ENCODE measurements at places on chromosomes 3 and 15.
A peak's percentile ranks its signal among the peaks of the same experiment; 100 is the strongest.

- DNase-seq, result no peak
These were observed 126.8 kb upstream of the PFN2 start for GRCh38 chr3:150097588-150097890.

DNA sequence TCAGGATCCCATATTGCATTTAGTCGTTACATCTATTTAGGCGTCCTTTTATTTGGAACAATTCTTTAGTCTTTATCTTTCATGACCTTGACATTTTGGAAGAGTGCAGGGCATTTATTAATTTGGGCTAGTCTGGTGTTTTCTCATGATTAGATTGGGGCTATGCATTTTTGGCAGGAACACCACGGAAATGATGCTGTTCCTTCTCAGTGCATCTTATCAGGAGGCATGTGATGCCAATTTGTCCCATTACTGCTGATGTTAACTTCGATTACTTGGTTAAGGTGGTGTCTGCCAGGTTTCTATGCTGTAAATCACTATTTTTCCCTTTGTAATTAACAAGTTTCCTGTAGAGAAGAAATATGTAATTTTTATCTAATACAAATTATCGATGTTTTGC lies 18.1 kb upstream of the VWA5B2 start:
- no peak for DNase-seq

DNA sequence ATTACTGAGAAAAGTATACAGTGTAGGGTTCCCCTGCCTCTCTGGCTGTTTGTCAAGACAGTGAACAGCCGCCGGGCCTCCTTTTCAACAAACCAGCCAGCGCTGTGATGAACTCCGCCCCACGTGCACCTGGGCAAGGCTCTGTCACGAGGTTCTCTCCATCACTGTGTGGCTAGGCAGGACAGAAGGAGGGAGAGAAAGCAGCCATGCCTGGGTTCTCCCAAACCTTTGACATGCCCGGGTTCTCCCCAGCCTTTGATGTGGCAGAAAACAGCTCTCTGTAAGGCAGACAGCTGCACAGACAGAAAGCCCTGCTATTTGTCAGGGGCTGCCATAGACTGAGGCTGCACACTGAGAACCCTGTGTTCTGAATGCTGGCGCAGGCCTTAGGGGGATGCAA lies 101.4 kb upstream of the TRPM1 start:
- no peak for DNase-seq

DNA sequence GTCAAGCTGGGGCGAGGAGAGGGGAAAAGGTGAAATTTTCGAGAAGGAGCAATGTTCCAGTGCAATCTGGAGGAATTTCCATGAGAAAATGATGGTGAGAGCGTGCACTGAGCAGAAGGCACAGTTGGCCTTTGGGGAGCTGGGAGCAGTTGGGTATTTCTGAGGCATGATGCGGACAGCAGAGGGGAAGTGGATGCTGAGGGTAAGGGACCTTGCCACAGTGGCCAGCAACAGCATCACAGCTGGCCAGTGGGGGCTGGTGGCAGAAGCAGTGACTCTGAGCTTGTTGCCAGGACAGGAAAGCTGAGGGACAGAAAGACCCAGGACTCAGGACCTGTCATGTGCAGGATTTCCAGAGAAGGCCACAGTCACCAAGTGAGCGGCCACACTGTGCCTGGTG lies 98.9 kb downstream of the LSM3 start:
- DNase-seq, result no peak

GRCh38 chr3:18635215-18635614 lies 210.1 kb upstream of the SATB1 start:
- no peak for DNase-seq

GRCh38 chr15:68315035-68315434 lies 37.5 kb downstream of the FEM1B start:
- no peak for DNase-seq

DNA sequence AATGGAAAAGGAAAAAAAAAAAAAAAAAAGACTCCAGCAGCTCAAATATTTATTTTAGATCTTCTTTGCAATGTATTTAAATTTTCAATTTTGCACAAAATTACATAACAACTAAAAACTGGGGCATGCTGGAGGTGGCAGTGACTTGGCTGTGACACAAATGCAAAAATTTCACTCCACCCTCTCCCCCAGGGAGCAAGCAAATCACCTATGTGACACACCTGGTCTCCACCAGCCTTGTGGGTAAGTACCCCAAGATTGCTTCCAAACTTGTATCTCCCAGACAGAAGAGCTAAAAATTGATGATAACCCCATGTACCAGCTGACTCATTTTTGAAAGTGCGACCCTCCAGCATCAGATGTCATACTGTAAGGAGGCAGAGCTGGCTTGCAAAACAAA lies 32.0 kb downstream of the UBE3A start:
- no peak for DNase-seq

DNA sequence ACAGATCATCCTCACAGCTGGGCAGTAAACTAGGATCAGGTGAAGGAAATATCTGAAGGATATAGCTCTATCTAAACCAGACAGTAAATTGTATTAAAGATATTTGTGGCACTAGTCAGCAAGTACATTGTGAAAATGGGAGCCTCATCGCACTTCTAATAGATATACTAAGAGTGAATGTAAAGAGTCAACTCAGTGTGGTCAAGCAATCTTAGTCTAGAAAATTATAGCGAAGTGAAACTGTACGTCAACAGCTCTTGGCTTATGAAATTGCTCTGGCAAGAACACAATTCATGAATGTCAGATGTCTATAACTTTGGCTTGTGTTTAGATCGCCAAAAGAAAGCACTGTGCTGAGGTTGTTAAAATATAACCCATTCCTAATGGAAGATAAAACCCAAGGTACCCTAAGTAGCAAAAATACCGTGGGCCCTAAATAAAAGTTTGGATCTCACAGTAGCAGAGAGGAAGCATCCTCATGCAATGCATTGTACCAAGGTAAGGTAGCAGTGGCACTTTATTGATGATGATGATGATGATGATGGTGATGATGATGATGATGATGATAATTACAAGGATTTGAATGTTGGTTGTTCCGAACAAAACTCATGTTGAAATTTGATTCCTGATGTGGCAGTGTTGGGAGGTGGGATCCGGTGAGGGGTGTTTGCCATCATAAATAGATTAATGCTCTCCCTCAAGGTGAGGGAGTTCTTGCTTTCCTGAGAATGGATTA lies 228.5 kb downstream of the UNC13C start:
- DNase-seq, result no peak

DNA sequence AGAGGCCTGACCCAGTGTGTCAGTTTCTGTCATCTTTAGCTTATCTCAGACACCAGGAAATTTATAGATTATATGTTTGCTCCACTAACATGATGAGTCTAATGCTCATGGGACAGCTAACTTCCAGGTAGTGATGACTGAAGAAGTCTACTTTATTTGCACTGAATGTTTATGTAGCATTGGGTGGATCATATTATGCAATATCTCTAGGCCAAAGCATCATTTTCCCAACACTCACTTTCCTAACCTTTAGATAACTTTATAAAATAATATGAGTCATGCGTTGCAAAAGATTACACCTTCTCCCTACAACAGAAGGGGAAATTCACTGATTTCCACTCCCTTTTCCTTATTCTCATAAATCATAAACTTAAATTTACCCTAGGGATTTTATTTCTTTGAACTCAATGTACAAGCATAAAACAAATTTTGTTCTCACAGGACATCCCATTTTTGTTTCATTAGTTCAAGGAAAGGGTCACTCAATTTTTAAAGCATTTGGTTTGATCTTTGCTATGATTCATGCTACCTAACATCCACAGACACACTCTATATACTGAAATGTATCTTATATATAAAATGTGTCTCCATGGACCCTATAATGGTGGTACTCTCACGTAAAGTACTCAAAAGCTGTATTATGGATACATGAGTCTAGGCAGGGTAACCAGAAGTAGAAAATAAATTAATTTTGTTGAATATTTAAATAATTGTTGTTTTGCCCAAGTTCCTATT lies 225.2 kb downstream of the WDR72 start:
- no peak for DNase-seq

GRCh38 chr15:77251662-77252061 lies 168.2 kb downstream of the PEAK1 start:
- no peak for DNase-seq

DNA sequence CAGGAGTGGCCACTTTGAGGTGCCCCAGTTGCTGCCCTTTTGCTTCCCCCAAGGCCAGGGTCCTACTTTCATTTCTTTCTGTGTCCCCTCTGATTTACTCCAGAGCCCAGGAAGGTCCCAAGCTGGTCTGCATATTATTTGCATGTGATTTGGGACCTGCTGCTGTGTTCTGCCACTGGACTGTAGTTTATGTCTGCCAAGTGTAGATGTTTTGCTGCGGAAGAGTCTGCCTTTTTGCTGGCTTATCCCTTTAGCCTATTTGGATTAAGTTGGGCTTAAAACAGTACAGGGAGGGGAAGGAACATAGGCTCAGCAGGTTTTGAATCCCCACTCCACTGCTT lies 21.4 kb downstream of the NOX5 start:
- DNase-seq, result no peak

- DNase-seq, result no peak
These were observed 97.2 kb upstream of the TSPAN3 start for GRCh38 chr15:77168141-77168540.

GRCh38 chr3:137008976-137009375 lies 51.2 kb downstream of the IL20RB start:
- DNase-seq, result no peak

- no peak for DNase-seq
These were observed 19.2 kb downstream of the RAD51 start for GRCh38 chr15:40714144-40714543.

DNA sequence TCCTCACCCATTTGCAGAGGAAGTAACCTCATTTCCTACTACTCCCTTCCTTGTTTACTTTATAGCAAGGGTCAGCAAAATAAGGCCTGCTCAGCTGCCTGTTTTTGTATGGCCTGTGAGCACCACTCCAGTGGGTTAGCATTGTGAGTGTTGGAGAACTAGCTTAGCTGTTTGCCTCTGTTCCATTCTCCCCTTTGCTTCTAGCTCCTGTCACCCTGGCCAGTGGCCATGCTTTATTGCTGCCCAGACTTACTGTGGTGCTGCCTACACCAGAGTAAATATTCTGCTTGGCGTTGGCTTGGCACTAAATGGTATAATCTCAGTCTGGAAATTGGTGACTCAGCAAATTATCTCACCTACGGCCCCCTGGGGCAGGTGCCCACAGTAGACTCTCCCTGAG lies 8.8 kb downstream of the PDCD6IP start:
- DNase-seq, result no peak

GRCh38 chr3:119362010-119362409 lies 67.8 kb downstream of the ARHGAP31 start:
- no peak for DNase-seq

DNA sequence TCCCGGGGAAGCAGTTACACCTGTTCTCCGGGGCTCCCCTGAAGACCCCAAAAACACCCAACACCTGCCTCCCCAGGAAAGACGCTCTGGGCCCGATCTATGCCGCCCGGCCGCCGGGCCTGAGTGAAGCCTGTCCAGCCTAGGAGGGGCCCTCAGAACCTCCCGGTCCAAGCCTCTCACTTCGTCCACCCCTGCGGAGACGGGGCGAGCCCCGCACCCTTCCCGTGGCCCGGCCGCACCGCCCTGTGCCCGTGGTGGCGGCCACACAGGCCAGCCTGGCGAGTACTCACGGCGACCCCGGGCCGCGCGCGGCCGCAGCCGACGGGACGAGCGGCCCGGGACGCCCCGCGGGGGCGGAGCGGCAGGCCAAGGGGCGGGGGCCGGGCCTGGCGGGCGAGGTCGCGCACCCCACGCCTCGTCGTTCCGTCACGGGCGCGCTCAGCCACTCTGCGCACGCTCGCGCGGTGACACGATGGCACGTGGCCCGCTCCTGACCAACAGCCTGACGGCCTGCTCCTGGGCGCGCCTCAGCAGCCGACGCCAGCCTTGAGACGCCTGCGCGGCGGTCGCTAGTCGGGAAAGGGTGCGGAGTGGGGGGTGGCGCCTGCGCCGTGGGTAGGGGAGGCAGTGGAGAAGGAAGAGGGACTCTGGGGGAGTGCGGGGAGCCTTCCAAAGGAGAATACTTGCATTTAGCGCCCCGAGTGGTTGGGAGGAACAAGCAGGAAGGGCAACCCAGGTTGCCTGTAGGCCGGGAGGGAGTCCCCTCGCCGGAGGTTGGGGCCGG lies at the start of gene PARP6:
TSS of gene PARP6 (minus strand) at position 342 of the 784 bp plus-strand sequence. CDS start 5,077 bp downstream, outside the sequence.
- DNase-seq, result peak; percentile 98

GRCh38 chr3:139443186-139443585 lies 33.1 kb downstream of the RBP2 start:
- DNase-seq, result no peak

DNA sequence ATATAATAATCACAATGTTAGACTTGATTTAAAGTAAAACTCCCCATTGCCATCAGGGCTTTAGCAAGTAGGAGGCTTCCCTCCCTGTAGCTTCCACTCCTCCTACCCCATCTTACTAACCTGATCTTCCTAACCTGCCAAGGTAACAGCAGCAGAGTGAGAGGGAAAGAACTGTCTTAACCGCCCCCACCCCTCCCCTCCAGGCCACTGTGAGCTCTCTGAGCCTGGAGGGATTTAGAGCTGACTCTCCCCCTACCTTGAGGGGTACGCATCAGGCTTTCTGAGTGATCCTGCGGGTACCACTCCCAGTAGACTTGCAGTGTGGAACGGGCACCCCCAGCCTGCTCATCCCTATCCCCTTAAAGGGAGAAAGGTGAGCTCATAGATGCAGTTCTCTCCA lies 11.4 kb upstream of the PRSS50 start:
- no peak for DNase-seq

- peak; percentile 74 for DNase-seq
These were observed 817 bp downstream of the USP3 start for GRCh38 chr15:63504979-63505841.

DNA sequence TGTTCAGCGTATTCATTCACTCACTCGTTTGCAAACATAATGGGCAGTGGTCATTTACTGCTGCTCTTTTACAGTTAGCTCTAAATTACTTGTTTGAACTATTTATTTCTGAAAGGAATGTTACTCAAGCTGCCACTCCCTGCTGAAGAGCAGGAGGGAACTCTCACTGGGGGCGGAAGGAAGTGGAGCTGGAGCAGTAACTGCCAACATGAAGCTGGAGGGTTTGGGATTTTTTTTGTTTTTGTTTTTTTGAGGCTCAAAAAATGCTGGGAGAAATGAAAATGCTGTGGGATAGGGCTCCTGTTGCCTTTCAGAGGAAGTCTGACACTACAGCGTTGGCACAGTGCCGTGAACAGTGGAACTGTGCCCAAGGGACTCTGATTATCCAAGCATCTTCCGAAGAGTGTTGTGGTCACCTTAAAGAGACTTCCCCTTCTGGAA lies 44.1 kb downstream of the SENP2 start:
- DNase-seq, result no peak

- no peak for DNase-seq
These were observed 103.4 kb upstream of the HACD2 start for GRCh38 chr3:123688241-123688747.

- DNase-seq, result no peak
These were observed 17.6 kb downstream of the ARIH1 start for GRCh38 chr15:72491768-72492167.

All from CD4-positive, CD25-positive, alpha-beta regulatory T cell (primary cell).